ENCODE measurements at places on chromosomes 6 and 20. TPM values are rescaled to one million over a fixed set of nuclear protein-coding genes. Genes with fewer than 3 reads are reported as not detected.
A peak's percentile ranks its signal among the peaks of the same experiment; 100 is the strongest.

DNA sequence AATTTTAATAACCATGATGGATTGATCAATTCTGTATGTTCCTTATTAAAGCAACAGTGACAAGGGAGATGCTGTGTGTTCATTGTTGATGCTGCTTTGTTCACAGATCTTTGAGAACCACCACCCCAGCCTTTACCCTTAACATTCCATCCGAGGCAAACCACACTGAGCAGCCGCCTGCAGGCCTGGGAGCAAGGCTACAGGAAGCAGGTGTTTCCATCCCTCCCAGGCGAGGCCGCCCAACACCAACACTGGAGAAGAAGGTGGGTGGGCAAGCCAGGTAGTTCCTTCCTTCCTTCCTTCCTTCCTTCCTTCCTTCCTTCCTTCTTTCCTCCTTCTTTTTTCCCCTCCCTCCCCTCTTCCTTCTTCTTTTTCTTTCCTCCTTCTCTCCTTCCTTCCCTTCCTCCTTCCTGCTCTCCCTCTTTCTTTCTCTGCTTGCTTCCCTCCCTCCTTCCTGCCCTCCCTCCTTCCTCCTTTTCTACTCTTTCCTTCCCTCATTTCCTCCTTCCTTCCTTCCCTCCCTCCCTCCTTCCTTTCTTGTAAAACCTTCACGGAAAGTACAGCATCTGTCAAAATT lies 13.7 kb downstream of the TTLL2 start:
- no peak overlapping the region for H3K4me3 ChIP-seq
- DNase-seq: no peak
- H3K27me3 ChIP-seq: peaks cover 5% of the 10 kb centered on the region
- H3K36me3 ChIP-seq: no peaks in the 10 kb centered on the region

Gene SNPH
- 2.9 TPM for total RNA-seq

Gene MAS1
- not detected for total RNA-seq

- H3K27ac ChIP-seq: no peak overlapping the region
- H3K27me3 ChIP-seq: peaks cover 60% of the 10 kb centered on the region
- peak overlapping the region; percentile 56 for H3K4me3 ChIP-seq
- no peaks in the 10 kb centered on the region for H3K36me3 ChIP-seq
These were observed 7.0 kb downstream of the UBD start for GRCh38 chr6:29552512-29553051.

Gene KIAA0408
- 2.6 TPM for total RNA-seq

- no peak overlapping the region for H3K4me3 ChIP-seq
- DNase-seq: peak; percentile 17
- peaks cover 17% of the 10 kb centered on the region for H3K4me1 ChIP-seq
- H3K36me3 ChIP-seq: peaks cover 4% of the 10 kb centered on the region
These were observed 11.3 kb downstream of the LRP11 start for GRCh38 chr6:149852881-149853280.

Gene MYB
- total RNA-seq: 29.2 TPM

- H3K36me3 ChIP-seq: peaks cover 10% of the 10 kb centered on the region
- H3K27me3 ChIP-seq: no peaks in the 10 kb centered on the region
- DNase-seq: no peak
- H3K4me3 ChIP-seq: no peak overlapping the region
These were observed 64.1 kb downstream of the MMS22L start for GRCh38 chr6:97218912-97219311.

Gene SLC35D3
- total RNA-seq: not detected

GRCh38 chr6:25022140-25022553 lies 86.4 kb upstream of the RIPOR2 start:
- no peak overlapping the region for H3K27ac ChIP-seq
- no peak overlapping the region for H3K4me3 ChIP-seq
- H3K36me3 ChIP-seq: no peaks in the 10 kb centered on the region
- no peaks in the 10 kb centered on the region for H3K27me3 ChIP-seq
- DNase-seq: no peak

Gene OPN5
- not detected for total RNA-seq

- H3K27me3 ChIP-seq: no peaks in the 10 kb centered on the region
- no peak overlapping the region for H3K4me3 ChIP-seq
These were observed 30.9 kb downstream of the RAB44 start for GRCh38 chr6:36728289-36729160.

GRCh38 chr6:118168421-118168820 lies 261.4 kb downstream of the SLC35F1 start:
- H3K4me3 ChIP-seq: no peak overlapping the region
- peaks cover 11% of the 10 kb centered on the region for H3K27me3 ChIP-seq
- H3K36me3 ChIP-seq: no peaks in the 10 kb centered on the region

DNA sequence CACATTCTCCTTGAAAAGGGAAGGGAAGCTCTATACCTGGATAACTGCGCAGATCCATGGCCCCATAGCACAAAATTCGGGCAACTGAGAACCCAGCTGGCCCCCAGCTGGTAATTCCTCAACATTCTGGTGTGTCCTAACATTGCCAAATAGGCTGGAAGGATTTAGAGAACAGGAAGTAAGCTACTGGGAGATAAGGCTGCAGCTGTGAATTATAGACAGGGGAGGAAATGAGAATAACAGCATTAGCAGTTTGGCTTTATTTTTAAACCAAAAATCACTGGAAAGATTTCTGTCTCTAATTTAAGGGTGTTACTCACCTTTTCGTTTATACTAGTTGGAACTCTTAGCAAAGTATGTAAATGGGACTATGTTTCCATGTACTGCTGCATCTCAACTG lies 97.2 kb downstream of the TULP4 start:
- H3K4me1 ChIP-seq: peaks cover 2% of the 10 kb centered on the region
- H3K27me3 ChIP-seq: no peaks in the 10 kb centered on the region
- DNase-seq: no peak

- H3K4me1 ChIP-seq: no peaks in the 10 kb centered on the region
- H3K4me3 ChIP-seq: no peak overlapping the region
These were observed 16.7 kb upstream of the PI3 start for GRCh38 chr20:45157962-45158361.

DNA sequence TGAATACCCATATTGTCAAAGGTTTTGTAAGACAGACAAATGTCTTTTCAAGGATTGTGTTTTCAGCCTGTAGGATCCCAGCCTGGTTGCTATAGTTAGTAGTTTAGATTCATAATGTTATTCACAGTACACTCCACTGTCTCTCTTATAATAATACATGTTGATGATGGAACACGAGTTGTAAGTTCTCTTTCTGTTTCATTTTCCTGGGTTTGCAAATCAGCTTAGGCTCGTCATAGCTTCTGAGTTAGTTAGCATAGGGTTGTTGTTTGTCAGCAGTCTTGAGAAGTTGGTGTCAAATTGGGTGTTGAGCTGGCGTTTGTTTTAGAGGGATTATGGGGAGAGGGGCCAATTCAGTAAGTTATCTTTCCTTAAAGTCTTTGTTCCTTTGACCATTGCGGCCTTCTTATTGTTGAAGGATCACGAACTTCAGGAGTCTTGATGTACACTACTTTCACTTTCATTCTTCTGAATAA lies 45.8 kb downstream of the QKI start:
- peaks cover 60% of the 10 kb centered on the region for H3K4me1 ChIP-seq
- H3K27ac ChIP-seq: peak overlapping the region; percentile 96
- H3K27me3 ChIP-seq: no peaks in the 10 kb centered on the region
- peaks cover 23% of the 10 kb centered on the region for H3K36me3 ChIP-seq

DNA sequence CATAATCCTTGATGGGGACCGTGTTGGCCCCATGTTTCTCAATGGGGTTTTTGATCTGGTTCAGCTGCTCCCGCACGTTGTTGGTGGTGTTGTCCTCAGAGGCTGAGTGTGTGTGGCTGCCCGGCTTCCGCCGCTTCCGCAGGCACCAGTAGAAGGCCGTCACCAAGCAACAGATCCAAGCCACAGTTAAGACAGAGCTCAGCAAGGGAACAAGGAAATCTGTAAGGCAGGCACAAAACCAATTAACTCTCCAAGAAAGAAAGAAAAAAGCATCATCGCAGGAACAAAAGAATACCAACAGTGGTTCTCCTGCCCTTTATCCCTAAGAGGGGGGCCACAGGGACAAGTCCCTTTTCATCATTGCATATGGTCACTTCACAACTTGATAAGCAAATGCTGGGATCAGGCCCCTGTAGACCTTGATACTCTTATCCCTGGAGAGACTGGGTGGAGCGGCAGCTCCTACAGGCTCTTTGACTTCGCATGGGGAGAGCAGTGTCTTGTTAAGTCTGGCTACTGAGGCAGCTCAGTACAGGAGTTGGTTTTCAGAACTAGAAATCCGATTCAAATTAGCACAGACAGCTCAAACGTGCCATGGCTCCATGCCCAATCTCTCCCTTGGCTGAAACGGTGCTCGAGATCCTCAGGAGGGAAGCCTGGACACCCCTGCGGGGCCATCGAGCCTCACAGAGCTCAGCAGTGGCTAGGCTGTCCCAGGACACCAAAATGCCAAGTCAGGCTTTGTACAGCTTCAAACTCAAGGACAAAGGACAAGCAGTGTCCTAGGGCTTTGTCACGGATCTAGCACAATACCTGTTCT lies 33.9 kb downstream of the JAG1 start:
- DNase-seq: no peak
- no peak overlapping the region for H3K27ac ChIP-seq
- no peak overlapping the region for H3K4me3 ChIP-seq

- H3K27me3 ChIP-seq: no peaks in the 10 kb centered on the region
- peak overlapping the region; percentile 37 for H3K4me3 ChIP-seq
- peaks cover 52% of the 10 kb centered on the region for H3K36me3 ChIP-seq
- H3K4me1 ChIP-seq: peaks cover 76% of the 10 kb centered on the region
These were observed 7.4 kb downstream of the SNX9 start for GRCh38 chr6:157830354-157831017.

Gene CTSZ
- 26.6 TPM for total RNA-seq

GRCh38 chr20:51611625-51611890 lies 69.0 kb upstream of the NFATC2 start:
- no peak overlapping the region for H3K27ac ChIP-seq
- DNase-seq: no peak
- peaks cover 35% of the 10 kb centered on the region for H3K4me1 ChIP-seq
- H3K4me3 ChIP-seq: no peak overlapping the region
- peaks cover 7% of the 10 kb centered on the region for H3K27me3 ChIP-seq

- no peaks in the 10 kb centered on the region for H3K4me1 ChIP-seq
- H3K27me3 ChIP-seq: peaks cover 5% of the 10 kb centered on the region
- DNase-seq: no peak
- H3K36me3 ChIP-seq: no peaks in the 10 kb centered on the region
- H3K27ac ChIP-seq: no peak overlapping the region
These were observed 50.1 kb downstream of the MARCKS start for GRCh38 chr6:113907102-113907815.

Gene RAET1L
- total RNA-seq: not detected

DNA sequence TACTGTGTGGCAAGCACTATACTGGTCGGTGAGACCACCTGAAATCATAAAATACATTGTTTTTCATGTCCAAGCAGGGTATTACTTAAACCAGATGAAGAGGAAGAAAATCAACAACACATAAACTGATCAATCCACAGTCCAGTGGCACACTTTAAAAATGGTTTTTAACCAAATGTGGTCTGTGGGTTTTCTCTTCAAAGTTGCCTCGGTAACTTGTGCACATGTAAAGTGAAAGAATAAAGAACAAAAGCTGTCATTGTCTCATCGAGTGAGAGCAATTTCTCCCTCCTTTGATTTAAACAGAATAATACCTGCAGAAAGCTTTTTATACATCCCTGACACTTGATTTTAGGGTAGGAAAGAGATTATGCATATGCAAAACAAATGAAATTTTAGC lies 3.7 kb downstream of the FLRT3 start:
- no peaks in the 10 kb centered on the region for H3K27me3 ChIP-seq
- no peaks in the 10 kb centered on the region for H3K36me3 ChIP-seq
- H3K4me3 ChIP-seq: no peak overlapping the region
- no peak for DNase-seq
- no peaks in the 10 kb centered on the region for H3K4me1 ChIP-seq

- no peak overlapping the region for H3K27ac ChIP-seq
- no peak for DNase-seq
- H3K36me3 ChIP-seq: no peaks in the 10 kb centered on the region
- no peaks in the 10 kb centered on the region for H3K27me3 ChIP-seq
- H3K4me3 ChIP-seq: no peak overlapping the region
- H3K4me1 ChIP-seq: peaks cover 3% of the 10 kb centered on the region
These were observed 386.8 kb upstream of the TSHZ2 start for GRCh38 chr20:52585333-52585732.

DNA sequence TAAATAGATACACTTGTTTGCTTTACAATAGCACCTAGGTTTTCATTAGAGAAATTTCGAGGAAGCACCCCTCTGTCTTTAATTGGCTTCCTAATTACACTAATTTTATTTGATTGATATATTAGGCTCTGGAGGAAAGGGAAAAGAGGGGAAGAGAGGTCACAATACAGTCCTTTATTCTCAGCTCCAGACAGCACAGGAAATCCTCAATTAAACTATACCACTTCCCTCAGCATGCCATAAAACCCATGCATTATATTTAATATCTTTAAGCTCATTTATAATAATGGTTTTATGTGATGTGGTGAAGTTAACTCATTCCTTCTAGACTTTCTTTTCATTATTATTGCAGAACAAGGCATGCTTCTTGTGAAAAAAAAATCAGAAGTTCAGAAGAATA lies 17.7 kb upstream of the PDE7B start:
- peaks cover 5% of the 10 kb centered on the region for H3K4me1 ChIP-seq
- no peaks in the 10 kb centered on the region for H3K36me3 ChIP-seq
- no peak overlapping the region for H3K4me3 ChIP-seq
- H3K27me3 ChIP-seq: peaks cover 2% of the 10 kb centered on the region
- DNase-seq: no peak
- H3K27ac ChIP-seq: no peak overlapping the region

Gene TOMM34
- 61.2 TPM for total RNA-seq

Gene PHACTR3
- not detected for total RNA-seq

Data from activated CD4-positive, alpha-beta T cell treated with anti-CD3 and anti-CD28 coated beads for 36 hours (primary cell).